ENCODE measurements at places on chromosomes 11 and 22.

DNA sequence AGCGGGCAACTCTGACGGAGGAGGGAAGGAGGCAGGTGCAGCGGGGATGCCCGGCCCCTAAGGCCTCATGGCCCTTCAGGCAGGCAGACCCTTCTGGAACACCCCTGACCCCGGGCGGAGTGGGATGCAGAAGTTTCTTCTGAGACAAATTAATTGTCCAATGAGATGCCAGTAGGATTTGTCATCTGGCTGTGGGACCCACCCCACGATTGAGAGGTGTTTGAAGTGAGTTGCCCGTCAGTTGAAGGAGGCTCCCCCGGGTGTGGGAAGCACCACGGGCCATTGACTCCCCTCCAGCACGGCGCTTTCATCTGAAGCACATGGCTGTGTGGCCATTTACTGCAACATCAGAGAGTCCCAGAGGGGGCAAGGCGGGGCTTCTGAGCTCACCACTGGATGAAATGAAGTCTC, 527.8 kb downstream of the BRD1 start:
- no peak for DNase-seq

DNA sequence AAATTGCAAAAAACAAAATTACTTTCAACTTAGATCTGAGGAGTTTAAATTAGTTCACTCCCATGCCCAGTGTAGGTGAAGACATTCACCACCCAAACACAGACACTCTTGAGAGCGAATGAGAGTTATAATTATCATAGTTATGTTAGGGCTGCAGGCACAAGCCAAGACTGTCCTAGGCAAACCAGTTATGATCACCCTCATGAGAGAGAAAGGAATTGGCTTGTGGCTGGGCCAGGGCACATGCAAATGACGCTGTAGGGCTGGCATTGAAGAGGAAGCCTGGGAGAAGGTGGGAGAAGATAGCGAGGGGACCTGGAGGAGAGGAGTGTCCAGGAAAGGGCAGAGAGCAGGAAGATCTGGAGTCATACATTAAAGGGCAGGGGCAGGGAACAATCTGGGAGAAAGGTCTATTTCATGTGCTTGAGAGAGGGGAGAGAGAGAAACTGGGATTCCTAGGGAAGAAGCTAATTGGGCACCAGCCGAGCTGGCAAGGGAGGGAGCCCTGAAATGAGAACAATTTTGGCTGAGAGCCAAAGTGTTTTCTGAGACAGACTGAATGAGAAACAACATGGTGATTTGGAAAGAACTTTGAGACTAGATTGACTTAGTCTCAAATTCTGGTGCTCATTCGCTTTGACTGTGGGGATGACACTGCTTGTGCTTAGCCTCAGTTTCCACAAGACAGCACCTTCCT, 279.9 kb downstream of the KIRREL3 start:
- DNase-seq = no peak

GRCh38 chr11:1876361-1877063, 15.2 kb downstream of the PRR33 start:
- peak; percentile 93 for DNase-seq

GRCh38 chr11:16587670-16588069, 150.8 kb upstream of the C11orf58 start:
- DNase-seq = no peak

DNA sequence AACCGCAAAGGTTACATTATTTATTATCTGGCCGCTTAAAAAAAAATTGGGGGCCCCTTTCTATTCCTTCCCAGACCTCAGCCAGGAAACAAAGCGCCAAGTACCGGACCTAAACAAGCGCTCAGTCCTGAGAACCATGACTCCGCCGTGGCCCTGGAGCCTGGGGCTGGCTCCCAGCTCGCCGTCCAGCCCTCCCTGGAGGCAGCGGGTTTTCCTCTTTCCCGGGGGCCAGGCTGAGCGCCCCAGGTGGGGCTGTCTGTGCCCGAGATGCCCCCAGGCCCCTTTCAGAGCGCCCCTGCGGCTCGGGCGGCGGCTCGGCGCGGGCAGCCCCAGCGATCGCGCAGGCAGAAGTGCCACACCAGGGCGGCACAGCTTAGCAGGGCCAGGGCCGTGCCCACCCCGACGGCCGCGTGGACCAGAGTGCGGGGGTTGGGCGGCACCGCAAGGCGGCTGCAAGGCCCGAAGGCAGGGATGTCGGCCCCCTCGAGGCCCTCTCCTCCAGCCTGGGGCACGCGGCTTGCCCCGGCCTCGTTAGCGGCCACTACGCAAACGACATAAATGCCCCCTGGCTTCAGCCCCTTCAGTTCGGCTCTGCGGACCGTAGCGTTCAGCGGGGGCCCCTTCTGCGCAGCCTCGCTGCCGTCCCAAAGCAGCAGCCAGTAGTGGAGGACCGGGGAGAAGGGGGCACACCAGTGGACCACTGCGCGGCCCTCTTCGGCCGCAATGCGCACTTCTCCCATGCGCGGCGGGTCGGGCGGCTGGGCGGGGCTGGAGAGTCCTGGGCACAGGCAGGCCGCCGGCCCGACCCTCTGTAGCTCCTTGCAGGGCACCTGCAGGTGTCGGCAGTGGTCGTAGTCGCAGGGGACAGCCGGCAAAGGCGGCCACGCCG, 1.6 kb downstream of the LRRN4CL start:
- DNase-seq = no peak

- DNase-seq = no peak
Observed at GRCh38 chr11:118896921-118897591, 13.4 kb downstream of the CXCR5 start.

DNA sequence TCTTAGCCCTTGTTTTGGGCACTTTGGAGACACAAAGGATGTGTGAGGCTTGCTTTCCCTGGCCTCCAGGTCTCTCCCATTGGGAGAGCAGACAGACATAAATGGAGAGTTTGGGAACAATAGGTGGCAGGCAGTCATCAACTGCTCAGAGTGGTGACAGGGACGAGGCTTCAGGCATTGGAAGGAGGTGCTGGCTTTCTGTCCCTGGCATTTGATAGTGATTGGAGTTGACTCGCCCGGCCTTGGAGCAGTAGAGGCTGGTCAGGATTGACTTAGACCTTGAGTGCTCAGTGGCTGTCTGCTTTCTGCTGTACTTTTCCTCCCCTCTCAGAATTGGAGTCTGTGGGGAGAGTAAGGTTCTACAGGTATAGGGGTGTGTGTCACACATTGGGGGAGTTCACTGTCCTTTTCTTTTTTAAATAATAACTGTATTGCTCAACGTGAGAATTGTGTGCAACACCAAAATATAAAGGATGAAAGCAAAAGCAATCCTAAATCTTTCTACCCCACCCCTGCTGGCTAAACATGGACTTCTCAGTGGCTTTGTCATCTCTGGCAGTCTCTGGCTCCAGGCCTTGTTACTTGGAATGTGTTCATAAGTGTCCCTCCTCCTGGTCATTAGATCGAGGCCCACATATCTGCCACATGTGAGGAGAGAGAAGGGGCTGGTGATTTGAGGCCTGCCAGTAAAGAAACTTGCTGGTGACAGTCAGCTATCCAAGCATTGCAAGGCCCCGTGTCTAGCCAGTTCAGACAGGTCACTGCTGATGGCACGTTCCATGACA, 21.1 kb downstream of the SHISA8 start:
- DNase-seq = no peak

DNA sequence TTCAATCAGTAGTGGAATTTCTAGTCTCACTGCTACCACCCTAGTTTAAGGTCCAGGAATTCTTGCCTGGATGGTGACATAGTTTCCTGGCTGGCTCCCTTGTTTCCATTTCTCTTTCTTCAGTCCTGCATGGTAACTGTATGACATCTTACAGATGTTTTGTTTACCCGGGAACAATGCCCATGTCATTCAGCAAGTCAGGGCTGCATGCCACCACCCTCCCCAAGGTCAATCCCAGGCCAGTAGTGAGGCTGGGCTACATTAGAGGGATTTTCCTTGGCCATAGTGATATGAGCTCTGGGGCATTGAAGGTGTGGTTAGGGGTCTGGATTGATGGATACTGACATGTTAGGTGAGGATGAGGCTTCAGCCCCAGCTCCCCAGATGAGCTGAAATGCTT, 114.9 kb upstream of the E2F8 start:
- DNase-seq = no peak

DNA sequence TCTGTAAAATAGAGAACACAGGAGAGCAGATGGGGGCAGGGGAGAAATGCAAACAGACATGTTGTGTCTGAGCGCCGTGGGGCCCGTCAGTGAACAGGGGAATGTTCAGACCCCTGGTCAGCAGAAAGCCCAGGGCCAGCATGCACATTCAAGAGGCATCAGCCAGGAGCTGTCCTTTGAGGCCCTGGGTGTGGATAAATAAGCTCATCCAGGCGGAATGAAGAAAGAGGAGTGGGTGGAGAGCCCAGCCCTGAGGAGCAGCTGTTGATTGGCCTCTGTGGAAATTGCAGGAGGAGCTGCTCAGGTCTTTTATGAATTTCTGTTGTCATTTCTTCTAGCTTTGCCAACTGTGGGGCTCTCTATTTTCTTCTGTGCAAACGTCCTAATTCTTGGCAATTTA, 49.7 kb upstream of the CECR2 start:
- DNase-seq = no peak

GRCh38 chr22:21022955-21023614, 8.1 kb downstream of the P2RX6 start:
- no peak for DNase-seq

GRCh38 chr11:59777104-59777503, 21.9 kb downstream of the STX3 start:
- no peak for DNase-seq

GRCh38 chr11:45042560-45042959, 91.9 kb upstream of the TP53I11 start:
- DNase-seq = no peak

- DNase-seq = no peak
Observed at GRCh38 chr11:98772893-98773292, 247.9 kb upstream of the CNTN5 start.

- DNase-seq = no peak
Observed at GRCh38 chr22:30743257-30744020, 48.8 kb downstream of the OSBP2 start.

DNA sequence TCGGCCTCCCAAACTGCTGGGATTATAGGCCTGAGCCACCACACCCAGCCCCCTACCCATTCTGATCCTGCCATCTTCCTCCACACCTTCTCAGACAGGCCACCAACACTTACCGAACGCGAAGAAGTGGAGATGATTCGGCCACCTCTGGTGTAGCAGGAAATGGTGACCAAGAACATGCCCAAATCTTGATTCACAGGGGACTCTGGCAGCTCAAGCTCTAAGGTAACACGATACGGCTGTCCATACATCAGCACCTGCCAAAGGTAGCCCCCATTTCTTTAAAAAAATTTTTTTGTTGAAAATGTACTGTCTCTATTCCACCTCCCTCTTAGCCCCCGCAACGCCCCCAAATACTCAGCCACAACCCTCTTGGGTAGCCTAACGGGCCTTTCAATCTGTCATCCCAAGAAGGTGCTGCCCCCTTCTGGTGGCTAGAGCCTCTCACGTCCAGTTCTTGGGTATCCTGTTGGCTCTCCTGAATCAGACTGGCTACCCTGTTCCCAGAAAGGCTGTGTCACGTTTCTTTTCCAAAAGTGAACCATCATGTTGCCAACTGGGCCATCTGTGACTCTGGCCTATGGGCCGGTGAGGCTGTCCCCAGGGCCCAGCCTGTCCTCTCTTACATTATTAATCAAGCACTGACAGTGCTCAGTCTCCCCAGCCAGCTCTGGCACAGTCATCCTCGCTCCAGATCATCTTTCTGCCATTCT, 5.3 kb upstream of the LRRN4CL start:
- DNase-seq = peak; percentile 74

- no peak for DNase-seq
Observed at GRCh38 chr11:43547889-43548381, 132.6 kb upstream of the HSD17B12 start.

DNA sequence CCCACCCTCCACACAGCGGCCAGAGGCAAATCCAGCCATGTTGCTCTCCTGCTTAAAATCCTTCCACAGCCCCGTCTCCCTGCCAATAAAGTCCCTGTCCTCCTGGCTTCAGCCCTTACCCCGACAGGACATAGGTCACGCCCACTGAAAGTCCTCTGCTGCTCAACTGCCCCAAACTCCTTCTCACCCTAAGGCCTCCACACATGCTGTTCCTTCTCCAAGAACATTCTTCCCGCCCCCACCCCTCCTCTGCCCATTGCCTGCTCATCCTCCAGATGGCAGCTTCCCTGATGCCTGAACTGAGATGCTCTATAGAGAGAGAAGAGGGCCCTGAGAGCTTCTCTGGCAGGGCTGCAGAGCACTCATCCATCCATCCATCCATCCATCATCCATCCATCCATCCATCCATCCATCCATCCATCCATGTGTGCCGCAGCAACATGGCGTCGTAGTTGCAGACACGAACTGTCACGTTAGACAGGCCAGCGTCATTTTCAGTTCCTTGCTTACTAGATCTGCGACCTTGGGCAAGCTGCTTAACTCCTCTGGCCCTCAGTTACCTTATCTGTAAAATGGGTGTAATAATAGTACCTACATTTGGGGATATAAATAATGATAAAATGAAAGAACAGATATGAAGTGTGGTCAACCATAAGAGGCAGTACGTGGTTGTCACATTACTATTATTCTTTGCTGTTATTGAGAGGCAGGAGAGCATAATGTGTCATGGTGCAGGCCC, 9.4 kb downstream of the NPTXR start:
- no peak for DNase-seq

DNA sequence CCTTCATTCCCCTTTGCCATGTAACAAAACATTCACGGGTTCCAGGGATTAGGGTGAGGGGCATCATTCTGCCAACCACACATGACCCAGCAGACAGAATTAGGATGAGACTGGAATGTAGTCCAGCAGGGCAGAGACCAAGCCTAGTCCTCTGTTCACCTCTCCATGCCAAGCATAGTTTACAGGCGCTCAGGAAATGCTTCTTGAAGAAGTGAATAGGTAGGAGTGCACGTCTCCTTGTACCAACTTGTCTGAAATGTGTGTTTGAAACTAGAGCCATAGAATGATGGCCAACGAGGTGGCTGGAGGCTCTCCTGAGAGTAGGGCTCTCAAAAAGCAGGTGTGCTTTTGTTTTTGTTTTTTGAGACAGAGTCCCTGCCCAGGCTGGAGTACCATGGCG, 8.2 kb downstream of the SPINDOC start:
- DNase-seq = no peak

- DNase-seq = peak; percentile 65
Observed at GRCh38 chr11:35525501-35526175, at the start of gene PAMR1. PAMR1 (minus strand) TSS chr11:35525616; CDS start chr11:35525585, 31 bp downstream.

GRCh38 chr22:44580176-44581095, 82.4 kb upstream of the RTL6 start:
- DNase-seq = no peak

Data from amniotic epithelial cell (primary cell).